ENCODE measurements at places on chromosomes 13 and 19.

DNA sequence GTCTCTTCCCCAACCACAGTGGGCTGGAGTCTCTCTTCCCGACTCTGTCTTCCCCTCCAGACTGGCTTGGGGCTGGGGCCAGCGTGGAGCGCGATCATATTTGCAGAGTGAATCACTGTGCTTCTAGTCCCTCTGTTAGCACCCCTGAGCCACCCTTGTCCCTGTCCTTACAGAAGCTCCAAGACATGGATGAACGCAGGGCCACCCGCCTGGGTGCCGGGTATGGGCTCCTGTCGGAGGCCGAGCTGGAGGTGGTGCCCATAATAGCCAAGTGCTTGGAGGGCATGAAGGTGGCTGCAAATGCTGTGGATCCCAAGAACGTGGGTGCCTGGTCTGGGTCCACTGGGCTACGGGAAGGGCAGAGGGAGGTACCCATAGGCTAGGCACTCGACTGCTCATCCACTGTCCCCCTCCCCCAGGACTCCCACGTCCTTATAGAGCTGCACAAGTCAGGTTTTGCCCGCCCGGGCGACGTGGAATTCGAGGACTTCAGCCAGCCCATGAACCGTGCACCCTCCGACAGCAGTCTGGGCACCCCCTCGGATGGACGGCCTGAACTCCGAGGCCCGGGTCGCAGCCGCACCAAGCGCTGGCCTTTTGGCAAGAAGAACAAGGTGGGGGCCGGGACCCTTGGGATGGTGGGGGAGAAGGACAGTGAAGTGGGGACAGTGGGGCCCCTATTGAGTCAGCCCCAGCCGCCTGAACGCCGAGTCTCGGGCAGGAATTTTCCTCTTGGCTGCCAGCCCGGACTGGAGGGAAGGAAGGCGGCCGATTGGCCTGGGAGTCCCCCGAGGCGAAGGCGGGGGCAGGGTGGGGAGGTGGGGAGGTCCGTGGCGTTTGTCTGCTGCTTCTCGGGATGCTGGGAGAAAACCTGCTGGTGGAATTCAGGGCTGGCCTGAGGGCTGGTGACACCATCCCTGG is 5.2 kb downstream of the TRIP10 start:
- DNase-seq: peak; percentile 92

- no peak for DNase-seq
Observed at GRCh38 chr13:69274231-69274630, 833.4 kb upstream of the ATXN8OS start.

GRCh38 chr19:56295531-56296455 is 18.8 kb downstream of the ZSCAN5A start:
- DNase-seq: no peak

GRCh38 chr19:19591133-19591825 is 27.2 kb downstream of the PBX4 start:
- DNase-seq: peak; percentile 71

- DNase-seq: no peak
Observed at GRCh38 chr19:2051773-2052704, 995 bp upstream of the MKNK2 start.

DNA sequence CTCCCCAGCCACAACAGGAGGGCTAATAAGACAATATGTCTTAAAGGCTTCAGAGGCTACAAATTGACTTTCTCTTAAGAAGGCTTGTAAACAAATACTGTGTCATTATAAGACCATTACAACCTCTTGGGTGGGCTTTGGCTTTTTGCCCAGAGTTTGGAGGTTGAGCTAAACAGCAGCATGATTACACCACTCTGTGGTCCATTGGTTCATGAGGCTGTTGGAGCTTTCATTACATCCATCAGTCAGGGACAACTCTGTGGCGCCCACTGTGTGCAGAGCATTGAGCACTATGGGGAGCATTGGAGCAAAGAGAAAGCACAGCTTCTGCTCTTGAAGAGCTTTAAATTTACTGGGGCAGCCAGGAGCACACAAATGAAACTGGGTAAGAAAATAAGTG is 75.9 kb downstream of the TNFSF11 start:
- DNase-seq: peak; percentile 90

DNA sequence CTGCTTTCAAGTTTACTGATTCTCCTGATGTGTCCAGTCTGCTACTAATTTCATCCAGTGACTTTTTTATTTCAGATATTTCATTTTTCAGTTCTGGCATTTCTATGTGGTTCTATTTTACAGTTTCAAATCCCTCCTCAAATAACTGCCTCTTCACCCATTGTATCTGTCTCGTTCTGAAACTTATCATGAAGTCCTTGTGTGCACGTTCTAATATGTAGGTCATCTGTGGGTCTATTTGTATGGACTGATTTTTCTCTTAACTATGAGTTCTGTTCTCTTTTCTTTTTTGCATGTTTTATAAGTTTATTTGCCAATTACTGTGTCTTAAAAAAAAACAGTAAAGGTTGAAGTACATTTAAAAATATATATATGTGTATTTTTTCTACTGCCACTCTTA is 43.3 kb downstream of the KCNC3 start:
- DNase-seq: no peak

- no peak for DNase-seq
Observed at GRCh38 chr13:32381539-32381938, 46.4 kb downstream of the N4BP2L1 start.

DNA sequence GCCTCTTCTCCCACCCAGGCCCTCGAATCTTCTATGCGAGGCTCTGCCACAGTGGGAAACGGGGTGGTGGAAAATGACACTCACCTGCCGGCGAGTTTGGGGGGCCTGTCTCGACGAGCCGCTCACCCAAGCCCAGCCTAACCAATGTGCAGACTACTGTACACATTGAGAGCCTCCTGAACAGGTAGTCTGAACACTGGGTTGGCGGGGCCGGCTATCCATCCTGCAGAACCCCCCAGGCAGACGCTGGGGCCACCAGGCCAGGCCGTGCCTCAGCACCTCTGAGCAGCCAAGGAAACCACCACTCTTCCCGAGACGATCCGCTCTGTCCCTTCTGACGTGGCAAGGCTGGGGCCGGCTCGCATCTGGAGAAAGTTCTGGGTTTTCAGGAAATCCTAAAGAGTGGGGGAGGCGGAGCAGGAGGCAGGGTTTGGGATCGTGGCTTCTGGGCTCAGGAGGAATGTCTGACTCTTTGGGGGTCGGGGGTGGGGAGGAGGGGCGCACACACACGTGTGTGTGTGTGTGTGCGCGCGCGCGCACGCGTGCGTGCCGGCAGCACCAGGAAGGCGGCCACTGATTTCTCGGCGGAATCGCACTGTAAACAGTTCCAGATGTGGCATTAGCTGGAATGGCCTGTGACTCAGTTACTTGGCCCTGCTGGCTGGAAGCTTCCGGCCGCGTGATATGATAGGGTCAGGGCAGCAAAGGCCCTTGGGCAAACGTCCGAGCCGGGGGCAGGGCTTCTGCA is 18.5 kb downstream of the TMED1 start:
- DNase-seq: peak; percentile 92

- DNase-seq: no peak
Observed at GRCh38 chr13:104691767-104692467, 1625.7 kb upstream of the SLC10A2 start.

DNA sequence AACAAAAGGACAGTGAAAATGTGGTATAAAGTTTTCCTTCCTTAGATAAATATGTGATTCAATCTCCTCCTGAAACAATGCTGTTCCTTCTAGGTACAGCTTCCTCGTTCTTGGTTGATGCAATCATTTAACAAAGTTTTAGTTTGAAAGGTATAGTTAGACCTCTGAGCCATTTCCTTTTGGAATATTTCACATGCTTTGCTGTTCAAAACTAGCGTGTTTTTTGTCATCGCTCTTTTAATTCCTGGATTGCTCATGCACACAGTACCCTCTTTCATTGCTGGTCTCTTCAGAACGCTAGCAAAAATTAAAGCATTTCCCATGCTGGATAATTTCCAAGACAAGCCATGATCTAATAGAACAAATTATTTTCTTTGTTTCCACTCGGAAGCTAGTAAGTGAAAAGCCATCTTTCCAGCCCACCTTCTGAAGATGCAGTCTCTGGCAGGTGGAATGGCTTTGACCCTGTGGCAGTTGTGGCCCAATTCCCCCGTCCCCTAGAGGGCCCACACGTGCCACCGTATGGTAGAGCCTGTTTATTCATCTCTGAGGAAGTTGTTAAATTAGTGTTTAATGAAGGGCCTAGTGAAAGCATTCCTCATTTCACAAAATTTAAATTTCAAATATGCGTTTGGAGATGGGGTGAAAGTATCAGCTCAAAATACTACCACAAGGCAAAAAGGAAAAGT is 1040.6 kb upstream of the SLC10A2 start:
- no peak for DNase-seq

GRCh38 chr13:38090913-38091312 is 221.3 kb upstream of the TRPC4 start:
- DNase-seq: no peak

DNA sequence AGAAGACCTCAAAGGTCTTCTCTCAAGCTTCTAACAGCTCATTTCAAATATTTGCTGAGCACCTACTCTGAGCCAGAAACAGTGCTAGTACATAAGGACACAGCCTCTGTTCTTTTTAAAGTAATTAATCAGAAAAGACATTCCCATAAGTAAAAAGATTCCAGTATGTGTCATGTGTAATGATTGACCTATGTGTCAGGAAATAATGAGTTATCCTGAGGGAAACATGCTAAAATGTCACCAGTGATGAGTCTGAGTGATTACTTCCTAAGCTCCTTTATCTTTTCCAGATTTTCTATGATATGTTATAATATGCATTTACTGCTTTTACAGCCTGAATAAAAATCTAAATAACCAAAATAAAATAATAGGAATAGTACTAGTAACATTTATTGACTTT is 107.6 kb downstream of the SLC25A15 start:
- no peak for DNase-seq

DNA sequence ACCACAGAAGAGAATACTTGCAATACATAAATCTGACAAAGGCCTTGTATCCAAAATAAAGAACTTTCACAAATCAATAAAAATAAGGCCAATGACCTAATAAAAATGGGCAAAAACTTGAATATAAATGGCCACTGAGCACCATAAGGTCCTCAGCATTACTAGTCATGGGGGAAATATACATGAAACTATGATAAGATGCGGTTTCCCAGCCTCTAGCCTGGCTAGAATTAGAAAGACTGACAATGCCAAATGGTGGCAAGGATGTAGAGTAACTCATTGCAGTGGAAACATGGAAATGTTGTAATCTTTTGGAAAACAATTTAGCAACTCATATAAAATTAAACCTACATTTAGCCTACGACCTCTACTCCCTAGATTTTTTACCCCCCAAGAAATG is 227.1 kb downstream of the GGACT start:
- no peak for DNase-seq

GRCh38 chr19:55494172-55494761 is 6.0 kb downstream of the SSC5D start:
- no peak for DNase-seq

GRCh38 chr19:38667661-38668171 is 20.3 kb downstream of the ACTN4 start:
- peak; percentile 90 for DNase-seq

DNA sequence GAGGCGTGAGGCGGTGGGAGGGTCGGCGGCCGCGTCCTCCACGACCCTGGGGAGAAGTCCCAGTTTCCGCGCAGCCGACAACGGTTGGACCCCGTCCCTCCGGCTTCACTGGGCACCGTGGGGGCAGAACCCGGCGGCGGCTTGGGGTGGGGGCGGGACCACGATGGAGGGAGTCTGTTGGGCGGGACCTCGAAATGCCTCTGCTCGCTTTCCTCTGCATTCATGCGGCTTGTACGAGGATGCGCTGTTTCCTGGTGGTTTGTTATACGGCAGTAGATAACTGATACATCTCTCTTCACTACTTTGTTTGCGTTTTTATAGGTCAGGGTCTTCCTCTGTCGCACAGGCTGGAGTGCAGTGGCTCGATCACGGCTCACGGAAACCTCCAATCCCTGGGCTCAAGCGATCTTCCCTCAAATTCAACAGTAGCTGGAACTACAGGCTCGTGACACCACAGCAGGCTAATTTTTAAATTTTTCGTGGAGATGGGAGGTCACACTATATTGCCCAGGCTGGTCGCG is 24.6 kb upstream of the ZNF846 start:
- DNase-seq: peak; percentile 53

DNA sequence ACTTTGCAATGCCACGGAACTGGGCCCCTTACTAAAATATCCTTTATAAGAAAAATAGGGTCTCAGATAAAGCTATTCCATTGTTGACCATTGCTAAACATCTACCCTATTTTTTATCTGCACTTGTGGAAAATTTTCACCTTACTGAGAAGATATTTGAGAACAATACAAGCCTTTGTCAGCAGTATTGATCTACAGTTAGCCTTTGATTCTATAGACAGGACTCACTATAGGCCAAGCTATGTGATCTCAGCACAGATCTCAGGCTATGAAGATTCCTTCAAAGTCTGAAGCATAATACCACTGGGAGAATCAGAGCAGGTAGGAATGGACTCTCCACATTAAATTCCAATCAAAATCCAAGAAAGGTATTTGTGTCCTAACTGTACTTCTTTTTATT is 1099.7 kb downstream of the DIAPH3 start:
- DNase-seq: no peak

GRCh38 chr13:28434926-28435325 is 60.0 kb downstream of the FLT1 start:
- no peak for DNase-seq

- DNase-seq: no peak
Observed at GRCh38 chr13:108629181-108629752, at the start of gene MYO16. MYO16 (plus strand) TSS chr13:108629611; CDS start chr13:108629845, 234 bp downstream.

DNA sequence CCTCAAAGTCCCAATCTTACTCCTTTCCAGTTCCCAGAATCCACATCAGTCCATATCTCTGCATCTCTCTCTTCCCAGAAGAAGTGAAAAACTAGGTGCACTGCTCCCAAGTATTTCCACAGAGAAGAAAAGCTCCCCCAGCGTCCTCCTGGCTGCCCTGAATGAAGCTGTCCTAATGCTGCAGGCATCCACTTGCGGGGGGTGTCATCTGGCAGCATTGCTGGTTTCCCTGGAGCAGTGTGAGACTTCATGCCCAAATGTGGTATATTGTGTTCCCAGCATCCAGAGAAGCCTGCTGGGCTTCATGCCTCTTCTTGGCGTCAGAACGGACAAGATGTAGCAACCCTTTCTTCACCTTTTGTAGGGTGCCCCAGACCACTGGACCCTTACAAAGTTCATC is 32.9 kb upstream of the ARHGEF7 start:
- DNase-seq: peak; percentile 54

DNA sequence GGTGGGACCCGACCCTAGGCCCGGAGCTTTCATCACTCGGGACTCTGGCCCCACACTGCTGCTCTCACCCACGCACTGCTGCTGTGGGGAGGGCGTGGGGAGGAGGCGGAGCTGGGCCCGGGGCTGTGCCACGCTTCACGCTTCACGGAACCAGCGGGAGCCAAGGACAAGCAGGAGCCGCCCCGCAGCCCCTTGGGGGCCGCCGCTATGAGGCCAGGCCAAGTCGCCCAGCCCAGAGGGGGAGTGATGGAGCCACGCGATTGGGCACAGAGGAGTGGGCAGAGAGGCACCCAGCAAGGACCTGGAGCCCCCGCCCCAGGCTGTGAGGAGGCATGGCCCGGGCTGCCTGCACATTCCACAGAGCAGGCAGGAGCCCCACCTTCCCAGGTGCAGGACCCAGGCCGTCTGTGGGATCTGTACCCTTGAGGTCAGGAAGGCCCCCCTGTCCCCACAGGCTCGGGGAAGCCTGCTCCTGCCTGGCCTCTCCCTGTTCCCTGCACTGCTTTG is 10.2 kb upstream of the SUPT20H start:
- no peak for DNase-seq

All from SJSA1 (cell line).